Right ventricle myocardium inferior (tissue), 1 donor: ENCODE measurements at places on chromosomes 2 and 18. TPM values are rescaled to one million over a fixed set of nuclear protein-coding genes. Genes with fewer than 3 reads are reported as not detected.

DNA sequence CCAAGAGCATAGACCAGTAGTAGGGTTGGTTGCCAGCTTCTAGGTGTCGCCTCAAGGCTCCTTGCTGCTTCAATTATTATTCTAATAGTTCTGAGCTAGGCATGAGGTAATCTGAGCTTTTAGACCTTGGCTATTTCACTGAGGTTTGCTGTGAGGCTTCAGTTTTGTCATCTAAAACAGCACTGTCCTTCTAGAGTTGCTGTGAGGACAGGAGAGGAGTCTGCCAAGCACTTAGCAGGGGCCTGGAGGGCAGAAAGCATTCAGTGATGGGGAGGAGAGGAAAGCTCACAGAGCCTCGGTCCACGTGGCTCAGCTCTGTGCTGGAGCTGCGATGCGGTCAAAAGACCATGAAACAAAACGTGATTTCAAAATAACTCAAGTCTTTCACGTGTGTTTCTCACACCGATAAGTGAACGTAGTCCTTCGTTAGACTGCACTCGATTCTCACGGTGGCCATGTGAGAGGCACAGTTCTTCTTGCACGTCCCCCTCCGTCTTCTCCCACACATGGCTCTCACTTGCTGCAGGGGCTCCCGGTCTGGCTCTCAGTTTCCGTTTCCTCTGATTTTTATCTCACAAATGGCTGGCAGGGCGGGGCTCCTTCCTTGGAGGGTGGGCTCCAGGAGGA, 113.7 kb downstream of the B3GNT2 start:
- no peak for DNase-seq

SCG2 gene
- not detected for total RNA-seq

ANKRD29 gene
- total RNA-seq, result 6.8 TPM

DOK6 gene
- total RNA-seq, result 6.3 TPM

- no peak for DNase-seq
Observed at GRCh38 chr18:14974088-14974487, 226.1 kb downstream of the ANKRD30B start.

- no peak for DNase-seq
Observed at GRCh38 chr2:197911667-197912066, 107.3 kb downstream of the PLCL1 start.

DNA sequence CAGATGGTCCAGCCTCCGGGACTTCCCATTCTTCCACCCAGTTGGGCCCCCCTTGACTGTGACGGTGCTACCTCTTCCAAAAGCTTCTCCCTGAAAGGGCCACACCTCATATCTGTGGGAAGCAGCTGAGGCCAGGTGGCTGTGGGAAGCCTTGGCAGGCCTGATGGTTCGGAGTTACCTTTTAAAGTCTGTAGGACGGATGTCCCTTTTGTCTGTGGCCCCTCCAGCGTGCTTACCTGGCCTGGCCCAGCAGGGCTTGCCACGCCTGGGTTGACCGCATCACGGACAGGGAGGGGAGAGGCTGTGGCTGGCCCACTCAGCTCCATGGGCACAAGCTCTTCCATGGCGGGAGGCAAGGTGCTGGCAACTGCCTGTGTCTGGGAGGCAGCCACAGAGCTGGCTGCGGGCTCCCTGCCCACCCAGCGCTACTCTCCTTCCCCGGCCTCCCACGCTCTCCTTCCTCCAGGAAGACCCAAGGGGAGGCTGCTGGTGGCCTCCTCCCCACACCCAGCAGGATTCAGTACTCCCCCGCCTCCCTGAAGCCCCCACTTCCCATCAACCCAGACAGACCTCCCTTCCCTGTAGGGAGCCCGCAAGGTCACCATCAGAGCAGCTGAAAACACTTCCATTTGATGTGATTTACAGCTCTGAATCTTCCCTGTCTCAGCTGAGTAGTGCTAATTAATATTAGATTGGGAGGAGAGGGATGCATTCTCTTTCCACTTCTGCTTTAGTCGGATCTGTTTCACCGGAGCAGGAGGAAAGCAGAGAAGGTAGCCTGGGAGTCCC, 52.8 kb downstream of the EDAR start:
- DNase-seq, result no peak

- DNase-seq, result no peak
Observed at GRCh38 chr2:42369532-42370229, 8.7 kb upstream of the COX7A2L start.

- DNase-seq, result no peak
Observed at GRCh38 chr2:134490559-134490958, 228.2 kb downstream of the TMEM163 start.

GRCh38 chr2:182784777-182785176, 68.7 kb downstream of the DNAJC10 start:
- no peak for DNase-seq

- DNase-seq, result no peak
Observed at GRCh38 chr18:76821356-76821874, 942 bp upstream of the ZNF236 start.

DNA sequence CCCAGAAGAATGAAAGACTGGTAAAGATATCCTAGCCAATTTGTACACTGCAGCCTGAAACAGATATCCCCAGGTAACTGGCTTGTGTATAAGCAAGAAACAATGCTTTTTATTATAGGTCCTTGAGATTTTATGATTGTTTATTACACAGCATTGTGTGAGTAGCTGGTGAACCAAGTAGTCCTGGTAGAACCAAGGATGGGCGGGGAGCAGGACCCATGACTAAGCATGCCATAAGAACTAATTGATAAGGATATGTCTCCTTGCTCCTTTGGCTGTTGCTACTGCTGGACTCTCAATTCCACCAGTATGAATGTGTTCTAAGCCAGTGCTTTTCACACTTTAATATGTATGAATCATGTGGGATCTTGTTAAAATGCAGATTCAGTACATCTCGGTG, 12.3 kb upstream of the ALMS1 start:
- no peak for DNase-seq

OSR1 gene
- total RNA-seq, result 6.3 TPM

DNA sequence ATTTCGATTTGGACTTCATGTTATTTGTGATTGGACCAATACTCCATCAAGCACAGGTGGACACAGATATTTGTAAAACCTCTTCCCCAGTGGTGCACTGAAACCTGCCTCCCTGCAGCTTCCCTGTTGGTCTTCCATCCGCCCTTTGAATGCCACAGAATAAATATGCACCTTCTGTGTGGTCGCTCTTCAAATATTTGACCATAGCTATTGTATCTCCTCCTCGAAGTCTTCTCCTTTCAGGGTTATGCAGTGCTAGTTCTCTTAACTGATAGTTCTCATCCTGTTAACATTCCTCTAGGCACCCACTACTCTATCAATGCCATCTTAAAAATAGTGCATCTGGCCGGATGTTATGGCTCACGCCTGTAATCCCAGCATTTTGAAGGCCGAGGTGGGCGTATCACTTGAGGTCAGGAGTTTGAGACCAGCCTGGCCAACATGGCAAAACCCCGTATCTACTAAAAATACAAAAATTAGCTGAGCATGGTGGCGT, 12.5 kb downstream of the SPATS2L start:
- DNase-seq, result no peak

DNA sequence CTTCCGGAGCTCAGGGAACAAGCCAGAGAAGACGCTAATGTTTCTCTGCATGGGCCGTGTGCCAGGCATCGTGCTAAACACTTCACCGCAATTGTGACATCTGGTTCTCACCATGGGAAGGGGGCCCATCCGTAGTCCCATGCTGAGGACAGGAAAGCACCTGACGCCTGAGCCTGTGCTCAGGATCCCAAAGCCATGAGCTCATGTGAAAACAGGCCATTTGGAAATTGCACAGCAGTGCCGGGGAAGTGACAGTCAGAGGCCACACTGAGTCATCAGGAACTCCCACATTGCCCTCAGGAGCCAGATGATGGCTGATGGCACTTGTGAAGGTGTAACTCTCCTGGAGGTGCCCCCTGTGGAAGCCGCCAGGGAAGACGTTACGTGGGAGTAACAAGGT, 141.0 kb downstream of the INHBB start:
- peak; percentile 4 for DNase-seq

GRCh38 chr2:120283649-120284048, 31.0 kb downstream of the RALB start:
- no peak for DNase-seq

SLC11A1 gene
- total RNA-seq, result 5.4 TPM

RAD51AP2 gene
- 0.11 TPM for total RNA-seq

DNA sequence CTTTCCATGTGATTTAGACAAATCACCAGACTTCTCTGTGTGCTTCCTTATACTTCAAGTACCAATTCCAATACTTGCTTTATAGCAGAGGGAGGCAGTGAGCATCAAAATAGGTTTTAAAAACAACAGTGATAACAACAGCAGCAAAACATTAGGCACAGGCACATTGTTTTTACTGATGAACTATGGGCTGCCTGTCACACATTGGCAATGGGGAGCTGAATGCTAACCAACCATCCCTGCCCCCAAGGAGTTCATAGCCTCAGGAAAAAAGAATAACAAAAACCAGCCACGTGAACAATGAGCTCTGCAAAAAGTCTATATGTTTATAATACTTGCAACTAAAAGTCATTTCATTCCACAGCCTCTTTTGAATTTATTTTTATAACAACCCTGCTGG, 287.9 kb upstream of the TRIB2 start:
- DNase-seq, result no peak

POTEF gene
- not detected for total RNA-seq

DNA sequence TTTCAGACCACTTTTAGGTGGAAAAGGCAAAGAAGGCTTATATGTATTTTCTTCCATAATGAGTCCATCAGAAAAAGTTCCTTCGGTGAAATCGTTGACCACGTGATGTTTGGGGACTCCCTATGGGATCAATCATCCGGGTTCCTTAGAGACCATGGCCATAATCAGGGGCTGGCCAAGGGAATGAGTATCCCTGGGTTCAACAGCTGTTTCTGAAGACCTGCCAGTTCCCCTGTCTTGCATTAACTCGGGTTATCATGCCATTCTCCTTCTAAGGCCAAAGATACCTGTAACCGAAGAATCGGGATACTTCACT, 18.7 kb upstream of the TMEM177 start:
- DNase-seq, result no peak

PROM2 gene
- 0.32 TPM for total RNA-seq

GRCh38 chr2:46635442-46635841, 156.1 kb downstream of the TMEM247 start:
- DNase-seq, result no peak

GRCh38 chr2:66555091-66555490, 120.2 kb downstream of the MEIS1 start:
- DNase-seq, result no peak

REG1B gene
- not detected for total RNA-seq

EML6 gene
- 0.16 TPM for total RNA-seq

DNA sequence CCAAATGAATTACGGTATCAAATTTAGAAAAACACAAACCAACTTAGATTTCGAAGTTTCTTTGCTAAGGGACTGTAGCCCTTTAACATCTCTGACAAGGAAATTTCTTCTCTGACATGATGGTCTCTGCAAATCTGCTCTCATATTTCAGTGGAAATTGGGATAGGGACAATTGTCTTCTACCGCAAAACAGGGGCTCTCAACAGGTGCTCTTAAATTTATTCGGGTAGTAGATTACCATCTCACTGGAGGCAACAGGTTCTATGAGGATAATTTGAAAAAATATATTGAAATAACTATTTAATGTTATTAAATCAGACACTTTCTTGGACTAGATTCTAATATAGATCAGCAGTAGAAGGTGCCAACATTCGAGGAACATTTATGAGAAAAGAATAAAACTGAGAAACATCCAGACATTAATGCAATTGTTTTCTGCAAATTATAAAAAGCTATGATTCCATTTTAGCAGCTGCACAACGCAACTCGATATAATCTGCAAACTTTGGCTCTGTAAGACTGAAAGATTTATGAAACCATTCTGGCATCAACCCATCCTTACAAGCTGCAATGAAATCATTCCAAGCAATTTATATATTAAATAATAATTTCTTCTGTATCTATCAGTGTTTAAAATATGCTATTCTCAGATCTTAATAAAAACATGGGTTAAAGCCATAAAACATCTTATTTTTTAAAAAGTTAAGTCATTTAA, 10.0 kb upstream of the BCL2 start:
- DNase-seq, result no peak

ACMSD gene
- total RNA-seq, result not detected

GRCh38 chr18:26121476-26121875, 12.2 kb upstream of the PSMA8 start:
- no peak for DNase-seq

- no peak for DNase-seq
Observed at GRCh38 chr18:48920408-48921038, 30.2 kb downstream of the SMAD7 start.

DNA sequence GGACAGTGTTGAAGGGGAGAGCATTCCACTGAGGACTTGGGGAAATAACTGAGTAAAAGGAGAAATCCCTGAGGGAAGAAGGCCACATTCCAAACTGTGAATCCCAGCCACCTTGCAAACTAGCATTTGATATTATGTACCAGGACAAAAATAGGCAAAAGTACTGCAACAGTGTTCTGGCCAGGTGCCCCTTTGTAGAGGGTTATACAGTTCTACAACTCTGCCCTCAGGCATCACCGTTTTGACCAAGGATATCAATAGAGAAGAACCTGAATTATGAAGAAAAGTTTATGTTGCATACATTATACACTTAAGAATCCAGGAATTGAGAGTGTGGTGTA, 20.6 kb upstream of the CAVIN2 start:
- no peak for DNase-seq

GRCh38 chr2:41764919-41765318, 282.9 kb upstream of the PKDCC start:
- no peak for DNase-seq

ITSN2 gene
- total RNA-seq, result 41.3 TPM
